ENCODE measurements at places on chromosomes 1 and 21.

DNA sequence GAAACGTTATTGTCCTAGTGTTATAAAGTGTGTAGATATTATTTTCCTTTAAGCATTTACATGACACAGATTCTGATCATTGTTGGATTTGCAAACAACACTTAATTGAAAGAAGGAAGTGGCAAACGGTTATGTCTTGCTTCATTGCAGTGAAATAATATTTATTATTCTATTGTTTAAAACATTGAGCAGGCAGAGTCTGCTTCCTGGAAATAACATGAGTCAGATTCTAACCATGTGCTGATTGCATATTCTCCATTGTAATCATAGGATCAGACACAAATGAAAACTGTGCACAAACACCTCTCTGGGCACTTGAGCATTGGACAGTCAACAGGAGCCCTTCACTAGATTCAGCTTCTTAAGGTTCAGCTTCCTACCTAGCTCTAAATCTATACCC lies 46.8 kb upstream of the USP25 start:
- DNase-seq: no peak

DNA sequence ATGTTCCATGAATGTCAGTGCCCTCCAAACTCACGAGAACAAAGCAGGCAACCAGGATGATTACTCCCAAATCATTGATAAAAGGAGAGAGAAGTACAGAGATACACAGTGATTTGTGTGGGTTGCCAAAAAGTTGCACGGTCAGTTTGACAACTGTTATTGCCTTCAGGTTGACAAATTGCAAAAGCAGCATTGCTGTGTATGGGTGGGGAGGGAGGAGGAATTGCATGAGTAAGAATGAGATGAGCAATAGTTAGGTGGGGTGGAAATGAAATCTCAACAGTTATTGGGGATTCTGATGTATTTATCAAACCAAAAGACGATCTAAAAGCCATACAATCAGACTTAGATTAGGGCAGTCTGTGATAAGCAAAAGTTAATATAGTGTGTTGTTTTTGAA lies 93.7 kb downstream of the NTMT2 start:
- no peak for DNase-seq

GRCh38 chr1:147627435-147628110 lies 42.8 kb downstream of the ACP6 start:
- DNase-seq: peak; percentile 59

- no peak for DNase-seq
These were observed 14.0 kb downstream of the NRIP1 start for GRCh38 chr21:15050568-15051377.

- DNase-seq: no peak
These were observed 21.6 kb upstream of the C1orf159 start for GRCh38 chr1:1137256-1138045.

- DNase-seq: no peak
These were observed 103.6 kb downstream of the RHOU start for GRCh38 chr1:228838717-228839500.

DNA sequence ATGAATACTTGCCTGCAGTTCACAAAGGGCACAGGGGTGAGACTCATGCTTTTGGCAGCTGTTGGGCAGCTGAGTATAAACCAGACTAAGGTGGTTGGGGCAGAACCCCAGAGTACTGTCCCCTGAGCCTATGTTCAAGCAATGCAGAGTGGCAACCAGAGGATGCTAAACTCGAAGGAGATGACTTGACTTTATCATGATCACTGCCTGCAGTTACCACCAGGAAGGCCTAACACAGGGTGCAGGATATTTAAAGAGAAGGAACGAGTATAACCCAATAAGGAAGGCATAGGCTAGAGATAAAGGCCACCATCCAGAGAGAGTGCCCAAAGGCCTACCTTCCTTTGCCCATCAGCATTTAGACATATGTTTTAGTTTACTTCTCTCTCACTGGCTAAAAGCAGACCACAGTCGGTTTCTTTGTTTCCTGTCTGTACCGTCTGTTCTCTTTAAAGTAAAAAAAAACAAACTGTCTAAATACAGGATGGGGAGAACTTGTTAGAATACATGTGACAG lies 83.3 kb downstream of the MPZL1 start:
- no peak for DNase-seq

DNA sequence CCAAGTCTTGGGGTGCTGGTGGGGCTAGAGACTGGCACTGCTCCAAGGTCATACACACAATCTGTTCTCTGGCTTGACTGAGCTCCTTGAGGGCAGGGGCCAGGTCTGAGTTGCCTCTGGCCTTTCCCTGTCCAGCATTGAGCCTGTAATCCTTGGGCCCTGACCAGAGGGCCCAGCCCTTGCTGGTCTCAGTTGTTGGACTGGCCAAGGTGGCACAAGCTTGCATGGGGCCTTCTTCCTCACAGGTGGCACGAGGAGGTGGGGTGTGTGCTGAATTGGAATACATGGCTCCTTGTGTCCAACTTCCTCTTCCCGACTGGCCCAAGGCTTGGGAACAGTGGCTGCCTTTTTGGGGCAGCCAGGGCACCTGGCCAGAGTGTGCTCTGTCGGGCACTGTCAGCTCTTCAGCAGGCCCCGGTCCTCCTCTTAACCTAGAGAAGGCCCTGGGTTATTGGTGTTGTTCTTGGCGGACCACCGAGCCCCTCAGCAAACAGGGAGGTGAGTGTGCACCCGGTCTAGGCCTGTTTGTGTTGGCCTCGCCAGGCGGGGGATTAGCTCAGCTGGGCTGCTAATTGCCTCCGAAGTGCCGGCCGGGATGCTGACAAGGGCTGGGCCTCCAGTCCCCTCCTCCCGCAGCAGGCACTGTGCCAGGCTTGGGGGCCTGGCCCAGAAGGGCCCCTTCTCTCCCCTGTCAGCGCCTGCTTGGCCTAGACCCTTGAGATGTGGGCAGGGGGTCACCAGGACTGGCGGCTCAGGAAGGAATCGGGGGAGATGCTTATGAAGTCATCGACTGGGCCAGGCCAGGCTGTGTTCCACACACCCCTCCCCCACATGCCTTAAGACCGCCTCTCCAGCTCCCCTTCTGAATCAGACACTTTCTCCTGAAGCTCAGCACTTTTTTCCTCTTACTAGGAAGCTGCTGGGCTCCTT lies 28.5 kb downstream of the WNT4 start:
- DNase-seq: no peak

- no peak for DNase-seq
These were observed 2.7 kb downstream of the MAN1C1 start for GRCh38 chr1:25619101-25619890.

- DNase-seq: no peak
These were observed 19.8 kb downstream of the SLC25A33 start for GRCh38 chr1:9558946-9559545.

GRCh38 chr21:37764691-37765090 lies 151.6 kb downstream of the KCNJ6 start:
- no peak for DNase-seq

GRCh38 chr1:222555992-222556615 lies 8.2 kb upstream of the HHIPL2 start:
- no peak for DNase-seq

- DNase-seq: no peak
These were observed 5.7 kb downstream of the MAN1A2 start for GRCh38 chr1:117372863-117373412.
